ENCODE measurements at places on chromosomes 1 and 21. TPM values are rescaled to one million over a fixed set of nuclear protein-coding genes. Genes with fewer than 3 reads are reported as not detected.
A peak's percentile ranks its signal among the peaks of the same experiment; 100 is the strongest.

DNA sequence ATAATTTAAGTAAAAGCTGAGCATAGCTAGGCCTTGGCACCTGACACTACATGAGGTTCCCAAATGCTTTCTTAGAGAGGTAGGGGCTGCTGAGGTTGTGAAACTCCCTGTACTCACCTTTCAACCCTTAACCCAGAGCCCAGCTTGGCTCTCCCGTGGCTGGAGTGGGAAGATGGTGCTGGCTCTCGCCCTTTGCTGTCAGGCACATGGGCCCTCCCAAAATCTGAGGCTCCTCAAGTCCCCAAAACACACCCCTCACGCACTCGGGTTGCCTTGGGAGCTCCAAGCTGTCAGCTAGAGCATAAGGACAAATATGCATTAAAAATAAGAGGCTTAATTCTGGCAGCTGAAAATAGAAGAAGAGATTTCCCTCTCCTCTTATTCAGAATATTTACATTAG, 46.7 kb upstream of the PLPPR4 start:
- H3K27me3 ChIP-seq: no peaks in the 10 kb centered on the region
- no peak overlapping the region for H3K27ac ChIP-seq
- no peaks in the 10 kb centered on the region for H3K36me3 ChIP-seq
- DNase-seq: no peak
- no peaks in the 10 kb centered on the region for H3K4me1 ChIP-seq

Gene ARHGEF16
- total RNA-seq: 11.8 TPM

- peak overlapping the region; percentile 57 for H3K4me3 ChIP-seq
- DNase-seq: no peak
- H3K4me1 ChIP-seq: peaks cover 65% of the 10 kb centered on the region
Observed at GRCh38 chr1:24927988-24928688, 1.9 kb downstream of the RUNX3 start.

GRCh38 chr1:179882253-179883039, at the start of gene TOR1AIP1:
Gene TOR1AIP1 (plus strand): TSS chr1:179882285. CDS start chr1:179882503, 218 bp downstream.
- no peaks in the 10 kb centered on the region for H3K36me3 ChIP-seq
- H3K27me3 ChIP-seq: no peaks in the 10 kb centered on the region
- peak; percentile 99 for DNase-seq
- H3K4me3 ChIP-seq: peak within 1 kb of the TSS; percentile 77
- peak within 1 kb of the TSS; percentile 100 for H3K27ac ChIP-seq

- no peaks in the 10 kb centered on the region for H3K4me1 ChIP-seq
- H3K27me3 ChIP-seq: no peaks in the 10 kb centered on the region
- no peak overlapping the region for H3K27ac ChIP-seq
- DNase-seq: no peak
- no peaks in the 10 kb centered on the region for H3K36me3 ChIP-seq
Observed at GRCh38 chr1:47951026-47951425, 46.2 kb downstream of the TRABD2B start.

DNA sequence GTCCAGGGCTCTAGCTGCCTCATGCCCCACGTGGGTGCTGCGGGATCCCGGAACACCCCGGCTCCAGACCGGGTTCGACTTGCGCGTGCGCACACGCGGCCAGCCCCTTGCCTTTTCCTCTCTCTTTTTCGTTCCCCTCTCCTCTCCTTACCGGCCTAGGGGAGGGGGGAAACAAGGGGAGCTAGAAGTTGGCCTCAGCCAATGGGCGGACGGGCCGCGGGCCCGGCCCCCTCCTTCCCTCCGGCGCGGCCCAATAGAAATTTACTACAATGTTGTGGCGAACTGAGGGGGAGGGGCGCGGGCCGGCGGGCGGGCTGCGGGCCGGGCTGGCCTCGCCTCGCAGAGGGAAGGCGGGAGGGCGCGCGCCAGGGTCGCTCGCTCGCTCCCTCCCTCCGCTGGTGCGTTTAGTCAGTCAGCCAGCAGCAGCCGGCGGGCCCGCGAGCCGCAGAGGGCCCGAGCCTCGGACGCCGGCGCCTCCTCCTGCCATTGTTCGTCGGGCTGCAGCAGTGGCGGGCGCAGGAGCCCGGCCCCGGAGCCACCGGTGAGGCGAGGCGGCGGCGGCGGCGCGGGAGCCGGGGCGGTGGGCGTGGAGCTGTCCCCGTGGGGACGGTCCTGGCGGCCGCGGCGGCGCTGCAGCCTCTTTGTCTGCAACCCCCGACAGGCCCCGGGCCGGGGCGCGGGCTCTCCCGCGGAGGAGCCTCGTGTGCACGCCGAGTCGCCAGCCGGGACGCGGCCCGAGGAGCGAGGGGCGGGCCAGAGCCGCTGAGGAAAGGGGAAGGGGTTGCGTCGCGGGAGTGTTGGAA, at the start of gene EPB41:
EPB41 (plus strand) TSS at position 342 of the 803 bp plus-strand sequence. CDS start 72,869 bp downstream, outside the sequence.
- no peak within 1 kb of the TSS for H3K27ac ChIP-seq
- H3K4me3 ChIP-seq: peak within 1 kb of the TSS; percentile 77
- DNase-seq: peak; percentile 97
- no peaks in the 10 kb centered on the region for H3K27me3 ChIP-seq
- H3K36me3 ChIP-seq: peaks cover 7% of the 10 kb centered on the region

Gene MYBPH
- 1.3 TPM for total RNA-seq

DNA sequence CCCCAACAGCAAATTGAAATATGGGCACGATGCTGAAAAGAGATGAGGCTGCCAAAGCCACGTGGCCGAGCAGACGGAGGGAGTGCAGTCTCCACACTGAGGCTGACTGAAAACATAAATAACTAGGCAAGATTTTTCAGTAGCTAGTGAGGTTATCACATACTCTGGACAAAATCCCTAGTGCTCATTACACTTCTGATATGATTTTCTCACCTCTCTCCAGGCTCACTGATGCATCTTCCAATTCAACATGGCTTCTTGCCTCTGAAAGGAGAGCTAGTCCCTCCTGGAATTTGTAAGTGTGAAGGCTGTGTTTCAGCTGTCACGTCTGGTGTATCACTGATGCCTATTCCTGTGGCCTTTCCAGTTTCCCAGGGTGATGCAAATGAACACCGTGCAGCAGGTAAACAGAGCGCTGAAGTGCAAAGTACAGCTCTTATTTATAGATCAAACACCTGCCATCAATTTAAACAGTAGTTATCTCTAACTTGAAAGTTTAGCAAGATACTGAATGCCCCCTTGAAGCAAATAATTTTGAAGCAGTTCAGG, 656.1 kb downstream of the KIF26B start:
- H3K27ac ChIP-seq: no peak overlapping the region
- H3K4me3 ChIP-seq: no peak overlapping the region
- no peak for DNase-seq
- peaks cover 12% of the 10 kb centered on the region for H3K4me1 ChIP-seq

Gene BCAN
- total RNA-seq: 0.35 TPM

Gene PLA2G2F
- not detected for total RNA-seq

DNA sequence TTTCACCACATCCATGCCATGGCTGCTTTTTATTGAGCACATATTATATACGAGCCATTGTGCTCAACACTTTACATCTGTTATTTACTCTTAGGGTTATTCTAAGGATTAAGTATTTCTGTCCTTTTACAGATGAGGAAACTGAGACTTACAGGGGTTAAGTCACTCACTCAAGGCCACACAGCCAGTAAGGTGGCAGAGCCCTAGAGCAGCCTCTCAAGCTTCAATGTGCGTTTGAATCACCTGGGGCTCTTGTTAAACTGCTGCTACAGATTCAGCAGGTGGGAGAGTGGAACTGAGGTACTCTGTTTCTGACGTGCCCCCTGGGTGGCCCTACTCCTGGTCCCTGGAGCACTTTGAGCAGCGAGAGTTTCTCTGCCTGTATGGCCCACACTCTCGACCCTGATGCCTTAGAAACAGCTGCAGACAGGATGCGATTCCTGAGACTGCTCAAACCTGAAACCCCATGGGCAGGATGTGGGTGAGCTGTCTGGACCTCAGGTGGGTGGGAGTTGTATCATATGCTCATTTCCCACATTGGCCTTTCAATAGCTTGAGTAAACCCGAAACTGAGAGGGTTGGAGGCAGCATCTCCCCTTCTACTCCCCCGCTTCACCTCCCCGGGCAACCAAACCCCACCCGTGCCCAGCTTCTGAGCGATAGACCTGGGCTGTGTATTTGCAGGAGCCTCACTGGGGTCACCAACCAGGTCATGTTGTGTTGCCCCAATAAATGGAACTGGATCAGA, 59.3 kb downstream of the MAN1C1 start:
- no peak overlapping the region for H3K4me3 ChIP-seq
- H3K36me3 ChIP-seq: no peaks in the 10 kb centered on the region
- no peaks in the 10 kb centered on the region for H3K4me1 ChIP-seq
- no peak for DNase-seq

- no peak for DNase-seq
- no peaks in the 10 kb centered on the region for H3K27me3 ChIP-seq
- no peaks in the 10 kb centered on the region for H3K4me1 ChIP-seq
- no peaks in the 10 kb centered on the region for H3K36me3 ChIP-seq
- H3K4me3 ChIP-seq: no peak overlapping the region
Observed at GRCh38 chr1:33710967-33711366, 152.9 kb upstream of the HMGB4 start.

- DNase-seq: peak; percentile 61
- no peak overlapping the region for H3K4me3 ChIP-seq
- no peaks in the 10 kb centered on the region for H3K27me3 ChIP-seq
Observed at GRCh38 chr21:17925899-17926298, 106.7 kb upstream of the C21orf91 start.

- no peak for DNase-seq
- no peaks in the 10 kb centered on the region for H3K4me1 ChIP-seq
- no peaks in the 10 kb centered on the region for H3K36me3 ChIP-seq
- no peak overlapping the region for H3K4me3 ChIP-seq
- no peak overlapping the region for H3K27ac ChIP-seq
Observed at GRCh38 chr21:16377857-16378256, 648.1 kb downstream of the USP25 start.

GRCh38 chr1:44355582-44356305, 687 bp upstream of the ERI3 start:
- H3K4me1 ChIP-seq: peaks cover 18% of the 10 kb centered on the region
- no peaks in the 10 kb centered on the region for H3K27me3 ChIP-seq
- H3K4me3 ChIP-seq: peak overlapping the region; percentile 94
- no peak for DNase-seq
- H3K36me3 ChIP-seq: no peaks in the 10 kb centered on the region
- no peak overlapping the region for H3K27ac ChIP-seq

- peaks cover 6% of the 10 kb centered on the region for H3K36me3 ChIP-seq
- peak overlapping the region; percentile 71 for H3K27ac ChIP-seq
- no peak for DNase-seq
- H3K27me3 ChIP-seq: no peaks in the 10 kb centered on the region
- H3K4me3 ChIP-seq: peak overlapping the region; percentile 86
Observed at GRCh38 chr1:201153474-201154388, 543 bp downstream of the TMEM9 start.

Gene GUCA2B
- not detected for total RNA-seq

DNA sequence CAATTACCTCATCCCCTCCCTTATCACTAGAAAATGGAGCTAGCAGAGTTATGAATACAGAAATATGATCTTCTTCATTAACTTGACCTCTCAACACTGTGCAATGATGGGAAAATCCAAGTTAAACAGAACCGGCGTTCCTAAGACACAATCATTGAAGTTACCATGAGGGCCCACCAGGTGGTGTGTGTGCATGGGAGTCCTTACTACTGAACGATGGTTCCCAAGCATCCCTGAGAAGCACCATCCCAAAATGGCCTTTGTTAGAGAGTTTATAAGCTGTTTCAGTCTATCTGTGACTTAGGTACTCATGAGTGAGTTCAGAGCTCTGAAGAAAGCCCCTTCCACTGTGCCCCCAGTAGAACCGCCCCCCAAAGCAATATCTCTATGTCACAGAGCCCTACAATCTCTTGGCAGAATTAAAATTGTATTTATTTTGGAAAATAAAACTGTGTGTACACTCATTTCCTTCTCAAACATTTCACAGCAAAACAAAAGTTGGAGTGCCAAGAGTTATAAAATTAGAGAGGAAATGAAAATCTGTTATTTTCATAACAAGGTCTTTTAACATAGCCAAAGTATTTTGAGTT, 56.8 kb downstream of the PLD5 start:
- no peak overlapping the region for H3K27ac ChIP-seq
- no peaks in the 10 kb centered on the region for H3K4me1 ChIP-seq
- no peaks in the 10 kb centered on the region for H3K36me3 ChIP-seq
- no peak overlapping the region for H3K4me3 ChIP-seq
- no peak for DNase-seq
- H3K27me3 ChIP-seq: no peaks in the 10 kb centered on the region

Gene FRRS1
- 15.1 TPM for total RNA-seq

DNA sequence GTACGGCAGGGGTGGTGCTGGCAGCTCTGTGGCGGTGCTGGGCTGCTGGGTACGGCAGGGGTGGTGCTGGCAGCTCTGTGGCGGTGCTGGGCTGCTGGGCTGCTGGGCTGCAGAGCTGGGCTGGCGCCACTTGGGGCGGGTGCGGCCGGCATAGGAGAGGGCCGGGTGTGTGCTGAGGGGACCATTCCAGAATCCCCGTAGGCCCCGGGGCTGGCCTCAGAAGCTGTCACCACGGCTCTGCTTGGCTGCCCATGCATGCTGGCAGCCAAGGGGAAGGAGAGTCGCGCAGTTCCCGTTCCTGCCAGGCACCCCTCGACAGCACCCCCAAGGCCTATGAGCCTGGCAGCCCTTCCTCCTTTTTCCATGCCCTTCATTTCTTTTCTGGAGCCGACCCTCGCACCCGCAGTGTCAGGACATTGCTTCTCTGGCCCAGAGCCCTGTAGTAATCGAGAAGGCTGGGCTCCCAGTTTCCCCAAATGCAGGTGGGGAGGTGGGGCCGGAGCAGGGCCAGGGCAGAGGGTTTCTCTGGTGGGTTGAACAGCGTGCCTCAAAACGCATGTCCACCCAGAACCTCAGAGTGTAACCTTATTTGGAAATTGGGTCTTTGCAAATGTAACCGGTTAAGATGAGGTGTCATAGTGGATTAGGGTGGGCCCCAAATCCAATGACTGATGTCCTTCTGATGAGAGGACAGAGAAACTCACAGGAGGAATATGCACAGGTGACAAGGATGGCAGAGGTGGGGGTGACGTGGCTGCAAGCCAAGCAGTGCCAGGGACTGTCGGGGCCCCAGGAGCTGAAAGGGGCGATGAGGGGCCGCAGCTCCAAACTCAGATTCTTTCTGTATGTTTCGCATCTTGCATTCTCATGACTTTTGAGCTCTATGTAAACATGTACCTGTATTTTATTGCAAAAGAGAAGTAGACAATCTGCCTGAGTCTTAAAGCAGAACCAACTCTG, 71.0 kb upstream of the ACTRT2 start:
- H3K4me1 ChIP-seq: no peaks in the 10 kb centered on the region
- H3K27me3 ChIP-seq: peaks cover 67% of the 10 kb centered on the region
- no peaks in the 10 kb centered on the region for H3K36me3 ChIP-seq
- DNase-seq: no peak
- no peak overlapping the region for H3K27ac ChIP-seq

GRCh38 chr1:25110036-25110435, 122.3 kb downstream of the SYF2 start:
- H3K36me3 ChIP-seq: no peaks in the 10 kb centered on the region
- H3K27ac ChIP-seq: no peak overlapping the region
- peaks cover 4% of the 10 kb centered on the region for H3K27me3 ChIP-seq
- H3K4me1 ChIP-seq: no peaks in the 10 kb centered on the region

DNA sequence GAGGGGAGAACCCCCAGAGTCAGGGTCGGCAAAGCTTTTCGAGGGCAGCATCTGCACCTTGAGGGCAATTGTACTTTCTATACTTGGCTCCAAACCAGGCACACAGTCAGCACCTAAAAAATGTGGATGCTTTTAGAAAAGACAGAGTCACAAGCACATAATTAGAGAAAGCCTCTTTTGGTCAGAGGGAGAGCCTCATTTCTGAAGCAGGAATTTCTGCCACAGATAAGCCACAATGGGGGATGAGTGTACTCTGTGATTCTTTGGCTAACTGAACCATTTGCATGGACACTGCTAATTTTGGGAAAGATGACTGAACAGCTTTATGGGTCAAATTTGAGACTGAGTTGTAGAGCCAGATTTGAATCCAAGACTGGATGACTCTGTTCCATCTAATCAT, 635.7 kb downstream of the KIF26B start:
- no peaks in the 10 kb centered on the region for H3K27me3 ChIP-seq
- no peaks in the 10 kb centered on the region for H3K36me3 ChIP-seq
- no peak overlapping the region for H3K4me3 ChIP-seq
- H3K27ac ChIP-seq: no peak overlapping the region
